ENCODE measurements at places on chromosomes 7 and 10.
A peak's percentile ranks its signal among the peaks of the same experiment; 100 is the strongest.

- DNase-seq = no peak
These were observed 109.0 kb upstream of the PRKCQ start for GRCh38 chr10:6689036-6689435.

DNA sequence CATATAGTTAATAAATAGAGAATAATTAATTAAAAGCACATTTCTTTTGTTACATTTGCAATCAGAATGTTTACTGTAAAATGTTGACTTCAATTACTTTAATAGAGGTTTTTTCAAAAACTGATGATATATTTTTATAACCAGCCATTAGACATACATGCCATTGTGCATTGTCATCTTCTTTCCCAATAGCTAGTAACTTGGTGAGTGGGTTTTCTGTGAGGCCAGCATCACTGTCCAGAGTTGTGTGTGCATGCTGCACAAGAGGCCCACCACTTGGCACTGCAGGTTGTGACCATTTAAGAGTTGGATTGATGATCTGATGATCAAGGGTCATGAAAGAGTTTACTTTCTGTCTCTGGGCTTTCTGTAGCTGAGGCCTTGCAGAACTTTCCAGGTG, 46.5 kb downstream of the TFEC start:
- DNase-seq = no peak

- no peak for DNase-seq
These were observed 276.9 kb upstream of the IGFBP3 start for GRCh38 chr7:46197785-46198540.

- no peak for DNase-seq
These were observed 14.1 kb downstream of the ESYT2 start for GRCh38 chr7:158815083-158815799.

DNA sequence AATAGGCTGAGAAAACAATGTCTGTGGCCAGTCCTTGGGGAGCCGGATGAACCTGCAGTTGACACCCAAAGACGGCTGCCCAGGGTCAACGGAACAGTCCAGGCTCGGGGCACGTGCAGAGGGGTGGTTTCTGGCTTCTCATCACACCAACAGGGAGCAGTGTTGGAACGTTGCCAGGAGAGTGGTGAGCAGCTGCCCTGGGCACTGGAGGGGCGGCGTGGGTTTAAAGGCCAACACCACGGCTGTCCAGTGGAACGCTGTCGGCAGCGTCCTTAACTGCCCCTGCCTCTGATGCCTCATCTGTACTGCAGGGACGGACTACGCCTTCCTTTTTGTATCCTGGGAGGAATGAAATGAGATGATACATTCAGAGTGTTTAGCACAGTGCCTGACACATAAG, 19.8 kb downstream of the JCAD start:
- no peak for DNase-seq

- DNase-seq = no peak
These were observed 627.9 kb downstream of the PARD3 start for GRCh38 chr10:34187201-34187600.

GRCh38 chr10:17497446-17498030, 43.1 kb upstream of the ST8SIA6 start:
- no peak for DNase-seq

GRCh38 chr7:50467817-50468610, 17.9 kb upstream of the FIGNL1 start:
- DNase-seq = peak; percentile 83

DNA sequence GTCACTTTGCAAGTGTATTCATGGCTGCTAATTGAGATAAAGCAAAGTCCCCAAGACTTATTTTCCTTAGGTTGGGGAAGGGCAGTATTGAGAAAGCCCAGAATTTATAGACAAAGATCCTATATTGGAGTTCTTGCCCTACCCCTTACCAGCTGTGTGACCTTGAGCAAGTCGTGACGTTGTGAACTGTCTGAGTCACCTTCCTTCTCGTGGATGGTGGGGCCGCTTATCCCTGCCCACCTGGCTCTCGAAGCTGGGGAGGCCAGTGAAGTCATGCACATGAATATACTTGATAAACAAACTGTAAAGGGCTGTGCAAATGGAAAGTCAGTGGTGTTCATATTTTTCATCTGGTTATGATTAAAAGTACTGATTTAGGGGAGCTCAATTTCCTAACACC, 127.4 kb downstream of the TACC2 start:
- DNase-seq = no peak

GRCh38 chr10:76082232-76082631, 650.8 kb downstream of the LRMDA start:
- DNase-seq = no peak

- DNase-seq = no peak
These were observed 30.2 kb downstream of the LHFPL3 start for GRCh38 chr7:104358446-104359132.

GRCh38 chr10:133261726-133262325, 14.8 kb downstream of the ADAM8 start:
- DNase-seq = peak; percentile 89

DNA sequence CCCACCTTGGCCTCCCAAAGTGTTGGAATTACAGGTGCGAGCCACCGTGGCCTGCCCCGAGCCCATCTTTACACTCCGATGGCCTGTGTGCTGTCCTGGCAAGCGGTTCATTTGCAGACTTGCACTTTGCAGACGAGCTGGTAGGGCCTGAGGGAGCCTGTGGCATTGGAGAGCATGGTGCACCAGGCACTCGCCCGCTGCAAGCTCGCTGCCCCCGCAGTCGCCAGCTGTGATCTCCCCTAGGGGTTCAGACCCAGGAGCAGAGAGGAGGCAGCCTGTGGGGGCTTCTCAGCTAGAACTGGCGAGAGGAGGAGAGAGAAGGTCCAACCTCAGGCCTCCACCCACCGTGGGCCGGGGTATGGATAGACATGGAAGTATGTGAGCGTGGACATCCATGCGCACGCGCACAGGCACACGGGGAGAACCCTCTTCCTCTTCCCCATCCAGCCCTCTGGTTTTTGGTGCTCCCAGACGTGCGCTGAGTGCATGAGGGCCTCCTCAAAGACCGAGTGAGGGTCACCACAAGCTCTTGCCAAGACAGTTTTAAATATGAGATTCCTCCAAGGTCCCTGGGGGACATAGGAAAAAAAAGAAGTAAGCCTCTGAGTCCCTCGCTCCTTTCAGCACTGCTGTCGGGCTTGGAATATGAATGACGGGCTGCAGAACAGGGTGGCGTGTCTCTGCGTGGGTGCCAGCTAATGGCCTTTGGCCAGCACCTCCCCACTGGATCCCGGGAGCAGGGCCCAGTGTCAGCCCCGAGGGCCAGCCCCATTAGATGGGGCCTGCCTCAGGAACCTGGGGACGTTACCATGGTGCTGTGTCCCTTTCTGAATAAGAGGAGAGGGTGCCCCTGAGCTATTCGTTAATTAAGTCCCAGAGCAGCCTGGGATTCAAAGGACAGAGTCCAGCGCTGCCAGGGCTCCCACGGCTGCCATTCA, 15.1 kb upstream of the TTYH3 start:
- no peak for DNase-seq

DNA sequence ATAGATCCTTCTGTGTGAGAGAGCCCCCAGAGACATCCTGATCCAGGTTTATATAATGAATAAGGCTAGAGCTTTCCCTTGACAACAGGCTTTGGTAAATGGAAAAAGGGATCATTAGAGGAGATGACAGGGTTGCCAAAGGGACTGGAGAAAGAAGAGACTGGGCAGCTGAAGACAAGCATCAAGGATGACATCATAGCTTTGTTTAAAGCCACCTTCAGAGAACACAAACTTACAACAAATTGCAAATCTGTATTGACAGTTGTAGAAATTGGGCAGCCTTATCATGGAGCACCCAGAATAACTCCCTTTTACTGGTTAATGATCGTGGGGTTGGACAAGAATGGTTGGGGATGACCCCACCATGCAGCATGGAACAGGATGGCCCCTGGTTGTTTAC, 3.7 kb upstream of the PLPP4 start:
- no peak for DNase-seq

DNA sequence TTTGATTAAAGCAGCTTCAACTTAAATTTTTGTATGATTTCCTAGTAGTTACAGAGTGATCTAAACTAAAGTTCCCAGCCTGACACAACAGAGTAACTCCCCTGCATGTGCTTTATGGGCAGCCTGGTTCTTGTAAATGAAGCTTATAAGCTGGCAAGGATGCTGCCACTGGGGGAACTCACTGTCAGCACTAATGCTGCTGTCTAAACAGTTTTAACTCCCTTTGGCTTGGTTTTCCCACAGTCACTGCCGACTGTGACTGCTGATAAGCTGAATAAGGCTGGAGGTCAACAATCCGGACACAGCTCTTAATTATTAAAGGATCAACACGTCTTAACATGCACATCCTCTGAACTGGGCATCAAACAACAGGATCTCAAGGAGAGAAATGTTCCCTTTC, 130.1 kb downstream of the OTUD1 start:
- DNase-seq = no peak

- DNase-seq = peak; percentile 42
These were observed 57.6 kb upstream of the ANTXRL start for GRCh38 chr10:46229144-46229563.

GRCh38 chr7:7201578-7202374, 19.4 kb downstream of the C1GALT1 start:
- DNase-seq = peak; percentile 16

GRCh38 chr10:442209-442608, 247.3 kb downstream of the DIP2C start:
- DNase-seq = no peak

DNA sequence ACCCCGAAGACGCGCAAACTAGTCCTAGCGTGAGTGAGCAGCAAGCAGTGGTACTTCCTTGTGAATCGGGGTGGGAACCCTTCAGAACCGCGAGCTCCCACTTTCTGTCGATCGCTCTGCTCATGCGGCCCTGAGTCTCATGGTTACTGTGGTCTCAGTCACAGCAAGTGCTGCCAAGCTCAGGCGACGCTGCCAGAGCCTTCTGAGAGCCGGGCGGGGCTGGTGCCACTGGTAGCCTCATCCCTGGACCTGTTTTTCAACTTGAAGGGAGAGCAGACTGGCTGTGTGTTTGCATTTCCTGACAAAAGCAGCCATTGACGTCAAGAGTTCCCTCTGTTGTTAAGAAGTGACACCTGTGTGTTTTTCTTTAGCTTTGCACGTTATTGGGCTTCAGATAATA, 32.9 kb upstream of the BHLHA15 start:
- DNase-seq = no peak

DNA sequence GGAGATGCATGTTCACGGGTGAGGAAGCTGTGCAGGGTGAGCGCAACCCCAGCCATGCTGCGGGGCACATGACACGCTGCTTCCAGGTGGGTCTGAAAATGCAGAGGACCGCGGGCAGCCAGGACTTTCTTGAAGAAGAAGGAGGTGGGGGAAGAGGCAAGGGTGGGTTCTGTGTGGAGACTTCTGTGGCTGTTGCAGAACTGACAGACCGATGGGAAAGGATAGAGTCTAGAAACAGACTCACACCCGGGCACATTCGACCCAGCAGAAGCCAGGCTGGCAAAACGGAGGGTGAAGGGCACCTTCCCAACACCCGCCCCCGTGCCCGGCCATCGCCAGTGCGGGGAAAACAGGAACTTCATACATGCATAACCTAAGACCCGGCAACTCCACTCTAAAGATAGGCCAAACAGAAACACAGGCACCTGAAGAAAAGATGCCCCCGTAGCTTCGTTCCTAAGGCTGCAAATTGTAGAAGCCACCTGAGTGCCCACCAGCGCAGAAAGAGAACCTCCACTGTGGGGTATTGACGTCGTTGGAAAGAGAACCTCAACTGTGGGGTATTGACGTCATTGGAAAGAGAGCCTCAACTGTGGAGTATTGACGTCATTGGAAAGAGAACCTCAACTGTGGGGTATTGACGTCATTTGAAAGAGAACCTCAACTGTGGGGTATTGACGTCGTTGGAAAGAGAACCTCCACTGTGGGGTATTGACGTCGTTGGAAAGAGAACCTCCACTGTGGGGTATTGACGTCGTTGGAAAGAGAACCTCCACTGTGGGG, 4.8 kb upstream of the KNDC1 start:
- DNase-seq = no peak

DNA sequence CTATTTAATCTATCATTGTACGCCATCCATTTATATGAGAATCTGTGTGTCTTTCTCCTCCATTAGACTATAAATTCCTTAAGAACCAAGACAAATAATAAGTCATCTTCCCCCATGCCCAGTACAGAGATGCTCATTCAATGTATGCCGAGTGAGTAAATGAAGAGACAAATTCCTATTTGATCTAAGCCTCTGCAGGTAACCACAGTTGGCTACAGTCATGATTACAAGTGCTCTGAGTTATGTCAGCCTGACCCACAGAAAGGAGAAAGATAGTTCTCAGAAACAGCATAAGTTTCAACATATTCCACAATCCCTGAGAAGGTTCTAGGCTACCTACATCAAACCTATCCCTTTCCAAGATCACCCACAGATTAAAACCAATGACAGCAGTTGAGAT, 46.1 kb downstream of the MPP7 start:
- no peak for DNase-seq

GRCh38 chr10:114058297-114058696, 14.6 kb downstream of the ADRB1 start:
- no peak for DNase-seq

GRCh38 chr7:128017862-128018845, 13.1 kb downstream of the LRRC4 start:
- DNase-seq = no peak

DNA sequence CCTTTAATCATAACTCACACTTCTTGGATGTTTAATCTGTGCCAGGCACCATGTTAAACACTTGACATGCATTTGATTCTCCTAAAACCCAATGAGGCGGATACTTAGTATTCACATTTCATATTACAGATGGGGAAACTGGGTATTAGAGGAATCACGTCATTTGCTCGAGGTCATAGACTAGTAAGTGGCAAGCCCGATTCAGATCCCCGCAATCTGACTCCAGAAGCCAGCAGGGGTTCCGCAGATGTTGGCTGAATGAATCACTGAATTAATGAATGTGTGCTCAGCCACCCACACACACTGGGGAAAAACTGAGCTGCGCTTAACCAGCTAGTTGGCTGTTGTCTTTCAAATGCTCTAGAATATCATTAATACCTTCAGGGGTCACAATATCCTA, 22.5 kb upstream of the ENO4 start:
- DNase-seq = no peak

DNA sequence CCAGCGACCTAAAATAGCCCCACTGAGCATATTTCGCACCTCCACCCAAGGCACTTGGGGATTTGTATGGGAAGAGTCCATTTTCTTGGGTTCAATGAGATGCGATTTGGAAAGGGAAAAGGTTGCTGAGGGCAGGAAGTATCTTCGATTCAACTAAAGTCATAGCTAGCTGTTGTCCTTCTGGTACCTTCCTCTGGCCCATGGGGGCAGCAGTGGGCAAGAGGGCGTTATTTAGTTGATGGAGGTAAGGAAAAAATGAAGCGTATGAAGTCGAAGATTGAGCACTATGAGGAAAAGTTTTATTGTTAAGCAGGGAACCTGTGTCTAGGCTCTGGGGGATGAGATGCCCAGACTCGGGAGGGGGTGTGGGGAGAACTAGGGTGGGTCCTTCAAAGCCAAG, 135.4 kb downstream of the EVX1 start:
- DNase-seq = no peak

GRCh38 chr7:63900394-63901203, 98.0 kb upstream of the ZNF722 start:
- DNase-seq = no peak

DNA sequence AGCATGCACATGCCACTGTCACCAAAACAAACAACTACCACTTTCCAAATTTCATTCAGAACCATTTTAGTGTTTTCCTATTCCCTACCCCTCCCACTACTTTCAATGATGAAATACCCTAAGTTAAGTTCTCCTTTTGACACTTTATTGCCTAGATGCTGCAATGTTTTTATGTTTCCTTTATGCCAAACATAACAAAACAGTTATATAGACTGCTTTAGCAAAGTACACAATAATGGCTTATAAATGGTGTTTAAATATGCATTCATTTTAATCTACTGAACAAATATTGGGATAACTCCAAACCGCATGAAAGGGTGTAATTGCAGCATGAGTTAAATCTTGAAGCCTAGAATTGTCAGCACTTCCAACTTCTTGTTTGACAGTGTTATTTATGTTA, 69.2 kb downstream of the PHYHIPL start:
- no peak for DNase-seq
